ENCODE measurements at places on chromosomes 1 and 21.
A peak's percentile ranks its signal among the peaks of the same experiment; 100 is the strongest.

GRCh38 chr1:200211157-200211556 lies 183.6 kb downstream of the NR5A2 start:
- peak; percentile 56 for DNase-seq

DNA sequence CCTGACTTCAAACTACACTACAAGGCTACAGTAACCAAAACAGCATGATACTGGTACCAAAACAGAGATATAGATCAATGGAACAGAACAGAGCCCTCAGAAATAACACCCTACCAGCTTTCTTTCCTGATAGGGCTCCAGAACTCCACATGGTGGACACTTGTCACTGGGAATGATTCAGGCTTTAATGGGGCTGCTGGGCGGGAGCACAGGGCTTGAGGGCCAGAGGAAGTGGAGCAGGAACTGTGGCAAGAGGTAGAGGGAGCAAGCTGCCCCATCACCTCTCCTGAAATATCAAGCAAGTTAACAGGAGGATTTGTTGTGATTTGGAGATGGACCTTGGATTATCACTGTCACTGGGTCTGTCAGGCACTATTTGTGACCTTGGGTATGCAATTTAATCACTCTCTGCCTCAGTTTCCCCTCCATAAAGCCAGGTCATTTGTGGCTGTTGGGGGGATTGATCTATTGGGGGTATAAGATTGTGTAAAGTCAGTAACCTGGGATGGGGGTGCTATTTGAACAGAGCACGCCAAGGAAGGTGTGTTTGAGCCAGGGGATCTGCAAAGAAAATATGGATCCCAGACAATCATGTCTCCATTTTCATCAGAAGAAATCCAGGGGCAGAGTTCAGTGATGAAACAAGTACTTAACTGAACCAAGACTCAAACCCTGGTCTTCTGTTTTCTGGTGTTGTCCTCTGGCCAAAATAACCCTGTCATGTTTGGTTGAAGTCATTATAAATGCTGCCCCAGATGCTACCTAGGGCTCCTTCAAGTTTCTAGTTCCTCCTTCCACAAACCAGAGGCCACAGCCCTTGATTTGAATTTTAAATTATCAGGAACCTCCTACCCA lies 25.2 kb downstream of the ETS2 start:
- DNase-seq: no peak

GRCh38 chr1:198253259-198253658 lies 96.5 kb downstream of the NEK7 start:
- DNase-seq: no peak

- peak; percentile 15 for DNase-seq
Measured at GRCh38 chr1:200907611-200908097, 13.0 kb downstream of the INAVA start.

DNA sequence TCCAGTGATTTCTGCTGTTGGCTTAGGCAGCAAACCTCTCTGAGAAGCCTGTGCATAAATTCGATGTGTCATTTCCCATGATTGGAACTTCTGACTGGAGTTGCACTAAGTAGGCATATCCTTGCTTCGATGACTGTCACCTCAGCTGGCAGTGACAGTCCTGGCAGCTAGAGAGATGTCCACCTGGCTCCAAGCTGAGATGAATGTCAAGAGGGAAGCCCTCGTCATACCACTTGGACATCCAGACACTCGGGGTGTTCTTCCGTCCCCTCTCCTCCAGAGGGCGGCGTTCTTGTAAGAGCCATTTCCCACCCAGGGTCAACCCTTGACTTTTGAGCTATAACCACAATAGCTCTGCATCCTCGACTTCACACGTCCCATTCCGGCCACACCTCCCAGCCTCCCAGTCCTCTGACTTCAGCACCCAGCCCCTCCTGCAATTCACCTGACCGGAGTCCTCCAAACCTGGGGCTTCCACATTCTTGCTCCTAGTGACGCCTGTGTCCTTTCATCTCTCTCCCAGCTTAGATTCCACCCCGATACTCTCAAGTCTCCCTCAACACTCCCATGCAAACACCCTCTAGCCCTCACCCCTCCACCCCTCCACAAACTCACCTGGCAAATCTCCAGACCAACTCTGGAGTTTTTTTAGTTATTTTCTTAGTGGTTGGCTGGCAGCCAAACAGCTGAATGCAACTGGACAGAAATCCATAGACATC lies 17.3 kb downstream of the CA6 start:
- DNase-seq: peak; percentile 28

GRCh38 chr1:1758059-1758621 lies 20.1 kb downstream of the NADK start:
- no peak for DNase-seq
